Stomach (tissue), 19 donors: ENCODE measurements at places on chromosomes 6 and 20. TPM values are rescaled to one million over a fixed set of nuclear protein-coding genes. Genes with fewer than 3 reads are reported as not detected.

Gene CST3
- 427 TPM for total RNA-seq

Gene FUCA2
- 32.6 TPM for total RNA-seq

Gene OR12D3
- total RNA-seq, result not detected

Gene MICB
- not detected for total RNA-seq
